ENCODE measurements at places on chromosomes 11 and 22.
A peak's percentile ranks its signal among the peaks of the same experiment; 100 is the strongest.

DNA sequence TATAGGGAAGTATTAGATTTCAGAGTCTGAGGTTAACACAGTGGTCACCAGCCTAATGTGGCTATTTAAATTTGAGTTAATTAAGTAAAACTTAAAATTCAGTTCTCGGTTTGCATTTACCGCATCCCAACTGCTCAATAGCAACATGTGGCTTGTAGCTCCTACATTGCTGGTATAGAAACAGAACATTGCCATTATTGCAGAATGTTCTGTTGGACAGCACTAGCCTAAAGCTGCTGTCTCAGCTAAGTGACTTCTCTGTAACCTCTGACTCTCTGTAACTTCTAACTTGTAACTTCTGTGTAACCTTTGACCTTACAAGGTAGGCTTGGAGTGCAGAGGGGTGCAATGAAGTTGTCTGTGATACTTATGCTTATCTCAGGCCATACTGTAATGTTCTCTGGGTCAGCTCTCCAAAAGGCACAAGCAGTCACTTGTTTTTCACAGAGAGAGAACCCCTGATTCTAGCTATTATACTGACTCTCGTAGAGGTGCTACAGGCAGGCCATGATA, 78.7 kb downstream of the ZNRF3 start:
- DNase-seq, result no peak

DNA sequence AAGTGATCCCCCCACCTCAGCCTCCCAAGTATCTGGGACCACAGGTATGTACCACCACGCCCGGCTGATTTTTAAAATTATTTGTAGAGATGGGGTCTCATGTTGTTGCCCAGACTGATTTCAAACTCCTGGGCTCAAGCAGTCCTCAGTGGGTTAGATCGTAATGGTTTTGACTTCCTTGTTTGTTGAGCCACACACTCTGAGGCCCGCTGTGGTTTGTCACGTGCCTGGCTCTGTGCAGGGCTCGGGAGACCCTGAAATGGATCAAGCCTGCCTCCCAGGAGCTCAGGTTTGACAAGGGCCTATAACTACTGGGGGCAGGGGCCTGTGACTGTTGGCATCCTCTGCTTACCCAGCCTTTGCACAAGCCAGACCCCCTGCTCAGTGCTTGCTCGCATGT, 68.1 kb downstream of the MPPED1 start:
- DNase-seq, result no peak

GRCh38 chr11:70133771-70134335, 55.7 kb downstream of the ANO1 start:
- no peak for DNase-seq

DNA sequence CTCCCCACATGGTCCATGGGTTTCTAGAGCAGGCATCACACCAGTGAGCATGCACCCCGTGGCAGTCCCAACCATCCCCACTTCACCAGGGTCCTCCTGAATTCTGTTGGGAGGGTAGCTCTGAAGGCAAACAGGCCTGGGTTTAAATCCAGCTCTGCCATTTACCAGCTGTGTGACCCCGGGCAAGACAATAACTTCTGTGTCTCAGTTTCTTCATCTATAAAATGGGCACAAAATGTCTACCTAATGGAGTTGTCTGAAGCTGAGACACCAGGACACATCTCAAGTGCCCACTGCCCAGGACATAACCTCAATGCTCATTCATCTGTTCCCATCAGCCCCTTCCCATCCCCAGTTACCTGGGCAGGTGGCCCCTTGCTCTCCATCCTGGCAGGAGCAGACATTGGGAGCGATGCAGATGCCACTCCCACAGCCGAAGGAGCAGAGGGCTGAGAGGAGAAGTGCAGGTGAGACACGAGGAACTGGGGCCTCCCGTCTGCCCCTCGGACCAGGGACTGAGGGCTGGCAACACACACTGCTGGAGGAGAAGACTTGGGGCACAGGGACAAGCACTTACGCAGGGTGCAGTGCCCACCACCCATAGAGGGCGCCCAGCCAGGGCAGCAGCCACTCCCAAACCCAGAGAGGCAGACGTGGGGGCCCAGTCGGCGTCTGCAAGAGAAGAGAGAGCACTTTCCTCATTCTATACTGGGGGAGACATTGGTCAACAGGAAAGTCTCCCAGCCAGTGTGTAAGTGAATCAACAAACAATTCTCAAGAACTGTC, 4.0 kb downstream of the VWCE start:
- peak; percentile 7 for DNase-seq

DNA sequence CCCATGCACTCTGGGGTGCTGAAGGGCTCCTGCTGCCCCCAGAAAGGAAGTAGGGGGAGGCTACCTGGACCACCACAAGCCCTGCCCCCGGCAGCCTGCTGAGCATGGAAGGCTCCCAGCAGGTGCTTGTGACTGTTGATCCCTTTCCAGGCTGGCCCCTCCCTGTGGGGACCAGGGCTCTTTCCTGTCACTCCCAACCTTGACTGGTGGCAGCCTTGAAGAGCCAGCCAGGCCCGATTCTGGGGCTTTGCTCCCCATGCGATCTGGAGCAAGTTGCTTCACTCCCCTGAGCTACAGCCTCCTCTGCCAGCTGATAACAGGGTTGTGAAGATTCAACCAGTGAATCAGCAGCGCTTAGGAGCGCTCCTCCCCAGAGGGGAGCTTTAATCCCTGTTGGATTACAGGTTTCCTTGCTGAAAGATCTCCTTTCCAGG, 4.6 kb upstream of the CST6 start:
- no peak for DNase-seq

DNA sequence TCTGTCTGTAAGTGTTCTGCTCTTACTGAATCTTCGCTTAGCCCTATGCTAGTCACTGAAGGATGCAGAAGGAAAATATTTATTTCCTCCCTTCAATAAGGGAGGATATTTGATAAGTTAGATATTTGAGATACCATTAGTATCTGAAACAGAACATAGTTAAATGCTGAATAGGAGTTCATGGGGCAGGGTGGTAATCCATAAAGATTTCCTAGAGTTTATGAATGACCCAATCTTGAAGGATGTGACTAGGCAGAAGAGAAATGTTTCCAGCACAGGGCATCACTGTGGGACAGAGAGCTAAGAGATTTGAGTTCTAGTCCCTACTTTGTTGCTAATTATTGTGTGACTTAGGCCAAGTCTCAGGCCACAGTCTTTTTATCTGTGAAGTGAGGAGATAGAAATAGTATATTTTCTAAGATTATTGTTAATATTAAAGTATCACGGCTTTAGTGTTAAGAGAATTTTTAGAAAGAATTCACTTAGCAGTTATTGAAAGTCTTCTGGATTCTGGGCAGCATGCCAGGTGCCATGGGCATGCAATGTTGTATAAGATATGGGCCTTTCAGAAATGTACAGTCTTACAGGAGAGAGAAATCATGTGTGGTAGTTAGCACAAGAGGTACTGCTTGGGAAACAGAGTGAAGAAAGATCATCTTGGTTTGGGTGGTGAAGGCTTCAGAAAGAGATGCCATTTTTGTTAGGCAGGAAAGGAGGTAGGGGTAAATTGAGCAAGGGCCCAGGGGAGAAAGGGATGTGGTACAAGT, 24.0 kb downstream of the SWAP70 start:
- no peak for DNase-seq

DNA sequence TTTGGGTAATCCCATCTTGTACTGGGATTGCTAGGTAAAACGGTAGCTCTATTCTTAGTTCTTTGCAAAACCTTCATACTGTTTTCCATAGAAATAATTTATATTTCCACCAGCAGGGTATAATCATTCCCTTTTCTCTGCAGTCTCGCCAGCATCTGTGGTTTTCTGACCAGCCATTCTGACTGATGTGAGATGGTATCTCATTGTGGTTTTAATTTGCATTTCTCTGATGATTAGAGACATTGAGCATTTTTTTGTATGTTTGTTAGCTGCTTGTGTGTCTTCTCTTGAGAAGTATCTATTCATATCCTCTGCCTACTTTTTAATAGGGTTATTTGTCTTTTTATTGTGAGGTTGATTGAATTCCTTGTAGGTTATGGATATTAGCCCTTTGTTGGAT, 220.9 kb downstream of the PGR start:
- DNase-seq, result no peak

DNA sequence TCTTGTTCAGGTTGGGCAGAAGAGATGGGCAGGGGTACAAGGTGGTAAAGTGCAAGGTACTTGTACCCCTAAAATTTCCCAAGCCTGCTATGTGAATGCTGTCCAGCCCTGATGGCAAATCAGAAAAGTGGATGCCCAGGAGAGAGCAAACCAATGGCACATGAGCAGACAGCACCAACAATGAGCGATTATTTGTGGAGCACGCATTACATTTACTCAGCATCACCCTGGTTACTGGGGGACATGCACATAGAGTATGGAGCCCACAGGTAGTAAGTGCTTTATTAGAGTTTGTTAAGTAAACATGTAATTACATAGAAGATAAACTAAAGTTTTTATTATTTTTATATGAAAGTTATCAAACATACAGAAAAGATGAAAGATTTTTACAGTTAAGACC, 165.7 kb downstream of the NTM start:
- no peak for DNase-seq

GRCh38 chr11:96063886-96064285, 140.0 kb upstream of the MTMR2 start:
- no peak for DNase-seq

DNA sequence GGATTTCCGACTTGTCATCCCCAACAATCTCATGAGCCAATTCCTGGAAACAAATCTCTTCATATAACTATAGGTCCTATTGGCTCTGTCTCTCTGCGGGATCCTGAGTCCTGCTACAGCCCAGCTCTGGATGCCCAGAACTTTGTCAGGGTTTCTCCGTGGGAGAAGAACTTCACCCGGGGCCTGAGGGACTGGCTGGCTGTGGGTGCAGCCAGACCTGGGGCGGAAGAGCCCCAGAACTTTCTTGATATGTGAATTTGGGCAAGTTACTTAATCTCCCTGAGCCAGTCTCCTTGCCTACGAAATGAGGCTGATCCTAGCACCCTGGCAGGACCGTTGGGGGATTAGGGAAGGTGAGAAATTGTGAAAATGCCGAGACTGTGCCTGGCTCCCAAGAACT, 6.6 kb upstream of the TRIM29 start:
- no peak for DNase-seq

GRCh38 chr22:44109416-44109815, 71.3 kb upstream of the PARVG start:
- no peak for DNase-seq

DNA sequence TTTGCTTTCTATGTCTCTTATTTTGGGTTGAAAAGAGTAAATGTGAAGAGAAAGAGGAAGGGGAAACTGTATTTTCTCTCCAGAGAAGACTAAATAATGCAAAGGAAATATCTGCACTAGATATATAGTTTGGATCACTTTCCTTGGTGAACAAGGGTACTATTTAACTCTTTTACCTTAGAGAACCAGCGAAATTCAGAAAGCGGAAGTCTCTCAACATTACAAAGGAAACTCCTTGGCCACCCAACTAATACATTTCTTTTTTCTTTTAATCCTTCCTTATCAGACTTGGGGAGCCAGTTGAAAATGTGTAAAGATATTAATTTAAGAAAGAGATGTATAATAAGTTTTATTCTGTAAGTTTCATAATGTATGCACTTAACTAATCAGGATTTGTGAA, 64.2 kb downstream of the SESN3 start:
- DNase-seq, result no peak

DNA sequence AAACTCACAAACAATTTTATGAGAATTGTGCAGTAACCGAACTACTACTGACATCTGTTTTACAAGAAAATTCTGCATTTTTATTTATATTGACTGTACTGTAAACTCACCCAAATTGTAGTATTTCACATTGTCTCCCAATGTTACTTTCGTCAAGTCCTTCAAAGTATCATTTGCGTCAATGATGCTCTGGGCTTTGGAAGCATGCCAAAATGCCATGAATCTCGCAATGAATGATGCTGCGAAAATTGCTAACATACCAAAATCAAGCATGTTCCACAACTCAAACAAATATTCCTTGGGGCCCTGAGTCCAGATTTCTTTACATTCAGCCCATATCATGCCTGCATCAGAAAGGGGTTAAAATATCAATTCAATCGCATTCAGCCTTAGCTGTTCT, 107.6 kb downstream of the TRPC6 start:
- no peak for DNase-seq

DNA sequence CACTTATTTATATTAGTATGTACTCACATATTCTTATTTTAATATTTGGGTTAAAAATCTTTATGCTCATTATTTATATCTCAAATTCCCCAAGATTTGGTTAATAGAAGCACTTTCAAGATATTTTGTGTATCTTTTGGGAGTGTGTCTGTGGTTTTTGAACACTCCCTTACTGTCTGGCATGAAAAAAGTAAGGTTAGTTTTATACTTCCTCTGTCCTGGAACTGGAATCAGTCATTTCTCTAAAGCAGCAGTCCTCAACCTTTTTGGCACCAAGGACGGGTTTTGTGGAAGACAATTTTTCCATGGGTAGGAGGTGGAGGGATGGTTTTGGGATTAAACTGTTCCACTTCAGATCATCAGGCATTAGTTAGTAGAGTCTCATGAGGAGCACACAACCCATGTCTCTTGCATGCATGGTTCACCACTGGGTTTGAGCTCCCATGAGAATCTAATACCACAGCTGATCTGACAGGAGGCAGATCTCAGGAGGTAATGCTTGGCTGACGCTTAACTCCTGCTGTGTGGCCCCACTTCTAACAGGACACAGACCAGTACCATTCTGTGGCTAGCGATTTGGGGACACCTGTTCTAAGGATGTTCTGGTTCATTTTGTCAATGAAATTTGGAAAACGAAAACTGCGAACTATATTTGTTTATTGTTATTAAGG, 60.2 kb downstream of the CASP12 start:
- DNase-seq, result no peak
